ENCODE measurements at places on chromosomes 11 and 22.

DNA sequence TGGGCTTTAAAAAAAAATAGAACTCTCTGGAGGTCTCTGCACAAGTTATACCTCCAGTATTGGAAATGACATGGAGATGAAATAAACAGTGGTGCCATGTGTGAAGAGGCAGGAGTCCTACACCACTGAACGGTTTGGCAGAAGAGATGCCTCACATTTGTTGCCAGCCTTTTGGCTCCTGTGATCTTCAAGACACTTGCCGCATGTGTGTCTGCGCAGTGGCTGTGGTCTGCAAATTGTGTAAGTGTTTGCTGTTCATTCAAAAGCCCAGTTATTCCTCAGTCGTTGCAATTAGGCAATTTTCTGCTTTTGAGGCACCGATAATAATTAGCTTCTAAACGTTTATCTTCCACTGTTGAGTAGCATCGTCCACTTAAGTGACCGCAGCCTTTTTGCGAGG lies 319.1 kb downstream of the BRD1 start:
- DNase-seq, result no peak

GRCh38 chr11:117019871-117020270 lies 78.4 kb downstream of the SIK3 start:
- DNase-seq, result no peak

- DNase-seq, result no peak
Measured at GRCh38 chr11:73380331-73380730, 4.1 kb downstream of the RELT start.

GRCh38 chr22:37118083-37118482 lies 8.6 kb upstream of the TMPRSS6 start:
- no peak for DNase-seq

DNA sequence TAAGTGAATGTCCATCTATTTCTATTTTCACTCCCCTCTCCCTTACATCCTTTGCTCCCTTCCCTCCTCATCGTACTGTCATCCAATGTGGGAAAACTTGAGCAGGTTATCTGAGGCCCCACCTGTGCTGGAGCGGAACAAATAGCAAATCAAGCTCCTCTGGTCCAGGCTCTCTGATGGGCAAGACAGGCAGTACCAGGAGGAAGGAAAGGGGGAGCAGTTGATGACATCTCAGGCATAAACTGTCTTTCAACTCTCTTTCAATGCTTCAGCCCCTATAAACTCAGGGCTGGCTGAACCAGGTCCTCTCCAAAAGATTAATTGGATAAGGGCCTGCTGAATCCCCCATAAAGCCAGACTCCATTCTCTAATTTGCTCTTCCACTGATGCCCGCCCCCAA lies 1.5 kb upstream of the CCKBR start:
- no peak for DNase-seq

GRCh38 chr11:134535029-134536025 lies 123.3 kb upstream of the B3GAT1 start:
- no peak for DNase-seq

GRCh38 chr11:13091373-13091772 lies 82.3 kb downstream of the RASSF10 start:
- DNase-seq, result no peak

DNA sequence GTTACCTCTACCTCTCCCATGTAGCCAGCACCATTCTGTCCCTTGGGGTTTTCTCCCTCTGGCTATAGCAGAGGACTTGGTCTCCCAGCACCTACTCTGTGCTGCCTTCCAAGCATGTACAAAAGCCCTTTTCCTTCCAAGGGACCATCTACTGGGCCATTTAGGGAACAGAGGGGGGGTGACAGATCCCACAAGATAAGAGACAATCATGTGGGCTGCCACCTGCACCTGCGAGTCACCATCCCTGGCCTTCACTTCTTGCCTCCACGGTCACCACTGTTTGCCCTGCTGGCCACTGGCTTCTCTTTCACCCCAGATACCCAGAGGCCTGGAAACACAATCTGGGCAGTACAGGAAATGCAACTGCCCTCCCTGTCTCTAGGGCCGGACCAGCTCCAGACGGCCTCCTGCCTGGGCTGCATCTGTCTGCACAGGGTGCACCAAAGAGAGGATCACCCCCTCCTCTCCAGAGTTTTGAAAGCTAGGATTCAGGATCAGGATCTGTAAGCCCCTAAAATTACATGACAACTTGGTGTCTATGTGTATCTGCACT lies 160.8 kb upstream of the NECTIN1 start:
- DNase-seq, result no peak

DNA sequence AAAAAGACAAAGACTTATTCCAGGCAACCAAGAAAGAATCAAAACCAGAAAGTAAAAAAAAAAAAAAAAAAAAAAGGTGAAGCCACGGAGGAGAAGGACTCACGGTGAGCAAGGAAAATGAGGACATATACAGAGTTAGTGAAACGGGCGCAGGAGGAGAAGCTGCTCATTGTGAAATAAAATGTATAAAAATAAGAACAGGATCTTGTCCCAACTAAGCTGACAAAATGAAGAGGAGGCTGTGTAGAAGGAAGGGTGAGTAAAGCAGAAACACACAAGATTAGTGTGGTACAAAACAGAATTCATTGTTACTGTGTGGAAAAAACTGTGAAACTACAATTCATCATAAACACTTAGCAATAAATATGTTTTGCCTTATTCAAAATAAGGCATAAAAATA lies 7.6 kb downstream of the IL17REL start:
- DNase-seq, result no peak

GRCh38 chr11:102802341-102802740 lies 4.4 kb upstream of the MMP1 start:
- DNase-seq, result peak; percentile 97

GRCh38 chr11:26043665-26044064 lies 288.3 kb upstream of the ANO3 start:
- no peak for DNase-seq

- peak; percentile 75 for DNase-seq
Measured at GRCh38 chr11:85875505-85875904, 20.3 kb downstream of the CCDC83 start.

DNA sequence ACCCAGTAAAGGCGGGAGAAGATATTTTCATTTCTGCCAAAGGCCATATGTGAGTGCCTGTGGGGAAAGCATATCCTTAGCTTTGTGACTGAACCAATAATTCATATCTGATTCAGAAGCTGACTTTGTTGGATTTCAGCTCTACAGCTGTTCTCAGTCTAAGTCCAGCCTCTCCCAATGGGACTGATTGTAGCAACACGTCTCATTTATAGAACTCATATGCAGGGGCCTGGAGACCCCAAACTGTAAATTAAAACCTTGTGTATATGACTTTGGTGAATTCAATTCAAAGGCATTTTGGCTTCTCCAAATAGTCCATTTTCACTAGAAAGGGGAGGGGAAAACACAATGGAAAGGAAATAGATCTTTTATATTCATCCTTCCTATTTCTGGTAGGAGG lies 250.4 kb upstream of the SORL1-AS1 start:
- DNase-seq, result no peak

DNA sequence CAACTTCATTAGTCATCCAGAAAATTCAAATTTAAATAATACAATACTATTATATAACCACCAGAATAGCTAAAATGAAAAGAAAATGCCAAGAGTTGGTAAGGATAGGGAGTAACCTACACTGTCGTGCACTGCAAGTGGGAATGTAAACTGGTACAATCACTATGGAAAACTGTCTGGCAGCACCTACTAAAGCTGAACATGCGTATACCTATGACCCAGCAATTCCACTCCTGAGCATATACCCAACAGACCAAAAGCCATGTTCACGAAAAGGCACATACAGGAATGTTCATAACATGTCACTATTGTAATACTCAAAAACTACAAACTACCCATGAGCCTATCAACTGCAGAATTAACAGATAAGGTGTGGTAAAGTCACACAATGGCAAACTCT lies 32.7 kb downstream of the DENND5A start:
- DNase-seq, result no peak

GRCh38 chr11:66068923-66069714 lies 953 bp upstream of the PACS1 start:
- peak; percentile 87 for DNase-seq

- DNase-seq, result peak; percentile 45
Measured at GRCh38 chr11:47329987-47330931, 22.2 kb downstream of the MYBPC3 start.

DNA sequence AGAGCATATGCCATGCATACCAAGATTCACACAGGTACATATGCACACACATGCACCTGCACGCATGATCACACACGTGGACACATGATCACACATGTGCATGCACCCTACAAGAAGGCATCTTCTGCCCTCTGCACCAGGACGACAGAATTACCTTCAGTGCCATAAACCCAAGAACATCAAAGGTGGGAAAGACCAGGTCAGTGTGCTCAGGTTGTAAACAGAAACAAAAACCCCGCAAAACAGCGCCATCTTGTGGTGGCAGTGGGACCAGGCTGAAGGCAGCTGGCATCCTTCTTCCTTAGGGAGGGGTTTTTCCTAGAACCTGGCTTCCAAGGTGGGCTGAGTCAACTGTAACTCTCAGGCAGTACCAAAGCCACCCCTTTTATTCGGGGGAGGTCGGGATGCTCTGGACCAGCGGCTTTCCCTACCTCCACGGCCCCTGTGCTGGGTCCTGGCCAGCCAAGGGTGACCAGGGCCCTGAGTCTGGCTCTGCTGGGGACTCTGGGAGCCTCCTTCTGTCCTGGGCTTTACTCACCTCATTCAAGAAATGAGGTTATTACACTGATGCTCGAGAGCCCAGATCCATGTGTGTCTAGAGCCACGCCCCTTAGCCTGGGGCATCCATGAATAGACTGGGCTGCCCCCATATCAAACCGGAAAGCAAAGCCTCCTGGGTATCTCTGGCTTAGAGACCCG lies 69.4 kb upstream of the FGF3 start:
- peak; percentile 57 for DNase-seq

DNA sequence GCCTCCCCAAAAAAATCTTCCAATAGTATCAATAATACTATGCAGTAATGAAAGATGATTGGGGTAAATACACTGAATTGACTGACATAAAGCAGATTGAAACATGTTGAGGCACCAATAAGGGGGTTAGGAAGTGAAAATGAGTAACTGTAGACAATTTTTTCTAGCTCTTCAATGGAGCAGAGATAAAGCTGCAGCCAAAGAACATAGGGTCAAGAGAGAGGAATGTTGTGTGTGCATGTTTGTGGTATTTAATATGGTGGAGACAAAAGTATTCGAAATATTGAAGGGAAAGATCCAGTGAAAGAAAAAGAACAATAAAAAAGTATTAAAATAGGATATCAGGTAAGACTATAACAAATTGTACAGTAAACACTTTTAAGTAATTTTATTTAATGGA lies 450.0 kb upstream of the CCDC179 start:
- peak; percentile 74 for DNase-seq

DNA sequence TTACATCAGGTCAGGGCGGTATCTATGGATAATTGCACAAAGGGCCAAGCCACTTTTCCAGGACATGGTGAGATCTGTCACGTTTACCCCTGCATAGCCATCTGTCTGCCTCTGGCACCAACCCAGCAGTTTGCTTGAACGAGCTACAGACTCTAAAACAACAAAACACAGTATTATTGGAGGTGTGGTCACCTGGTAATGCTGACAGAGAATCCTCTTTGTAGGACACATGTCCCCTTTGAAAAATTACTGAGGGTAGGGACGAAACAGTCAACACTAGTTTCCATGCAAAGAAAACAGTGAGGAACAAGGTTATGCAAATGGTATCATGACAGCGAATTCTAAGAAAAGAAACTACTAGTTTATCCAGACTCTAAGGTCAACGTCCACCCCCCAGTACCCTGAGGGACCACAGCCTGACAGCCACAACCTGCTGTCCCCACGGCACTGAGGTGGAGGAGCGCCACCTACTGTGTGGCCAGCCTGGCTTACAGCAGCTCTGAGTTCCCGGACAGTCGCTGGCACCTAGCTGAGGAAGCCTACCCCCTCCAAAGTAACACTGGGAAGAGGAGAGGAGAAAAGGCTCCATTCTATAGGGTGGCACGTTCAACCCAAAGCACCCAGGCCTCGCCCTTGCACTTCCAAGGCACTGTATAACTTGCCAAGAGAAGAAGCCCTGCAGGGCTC lies 117.4 kb upstream of the BID start:
- DNase-seq, result no peak

DNA sequence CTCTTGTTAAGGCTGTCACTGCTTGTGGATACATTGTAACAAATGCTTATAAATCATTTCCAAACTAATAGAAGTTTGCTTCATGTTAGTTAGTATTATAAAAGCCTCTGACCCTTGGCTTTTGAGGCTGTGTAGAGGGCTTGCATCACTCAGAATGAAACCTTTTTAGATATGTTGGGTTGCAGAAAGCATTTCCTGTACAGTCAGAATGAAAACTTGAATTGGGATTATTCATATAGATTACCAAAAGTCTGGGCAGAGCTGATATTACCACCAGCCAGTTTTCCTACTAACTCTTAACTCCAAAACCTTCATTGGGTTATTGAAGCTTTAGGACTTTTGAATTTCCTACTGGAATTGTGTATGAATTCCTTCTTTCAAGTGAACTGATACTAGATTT lies 12.0 kb downstream of the KMT2A start:
- peak; percentile 59 for DNase-seq

- DNase-seq, result no peak
Measured at GRCh38 chr22:21659864-21660525, 5.8 kb upstream of the PPIL2 start.

DNA sequence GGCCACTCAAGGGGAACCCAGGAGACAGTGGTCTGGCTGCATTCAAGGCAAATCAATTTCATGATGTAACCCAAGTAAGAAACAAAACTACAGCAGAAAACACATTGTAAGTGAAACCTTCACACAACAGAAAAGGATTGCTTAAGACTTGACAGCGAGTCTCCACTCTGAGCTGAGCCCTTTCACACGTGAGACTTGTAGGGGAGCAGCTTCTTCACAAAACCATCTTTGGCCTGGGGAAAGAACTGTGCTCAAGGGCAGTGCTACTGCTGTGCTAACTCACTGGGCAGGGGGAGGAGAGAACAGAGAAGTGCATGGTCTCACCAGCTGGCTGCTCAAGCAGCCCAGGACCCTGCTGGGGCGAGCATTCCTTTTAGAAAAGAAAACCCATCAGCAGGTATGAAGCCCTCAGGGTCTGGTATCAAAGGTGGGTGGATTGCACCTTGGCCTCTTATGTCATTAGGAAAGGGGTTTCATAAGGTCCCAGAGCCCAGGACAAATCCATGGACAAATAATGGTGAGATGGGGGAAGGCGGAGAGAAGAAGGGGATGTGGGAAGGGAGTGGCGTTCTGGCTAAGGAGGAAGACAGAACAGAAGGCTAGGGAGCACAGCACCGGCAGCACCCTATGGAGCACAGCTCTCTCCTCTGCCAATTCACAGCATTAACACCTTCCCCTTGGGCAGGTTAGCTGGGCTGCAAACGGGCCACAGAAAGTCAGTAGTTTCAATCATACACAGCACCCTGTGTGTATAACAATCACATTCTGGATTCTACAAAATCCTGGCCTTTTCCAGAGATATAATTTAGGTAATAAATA lies 20.6 kb upstream of the RAPSN start:
- no peak for DNase-seq

GRCh38 chr22:24112188-24112587 lies 69.1 kb upstream of the SUSD2 start:
- peak; percentile 20 for DNase-seq

DNA sequence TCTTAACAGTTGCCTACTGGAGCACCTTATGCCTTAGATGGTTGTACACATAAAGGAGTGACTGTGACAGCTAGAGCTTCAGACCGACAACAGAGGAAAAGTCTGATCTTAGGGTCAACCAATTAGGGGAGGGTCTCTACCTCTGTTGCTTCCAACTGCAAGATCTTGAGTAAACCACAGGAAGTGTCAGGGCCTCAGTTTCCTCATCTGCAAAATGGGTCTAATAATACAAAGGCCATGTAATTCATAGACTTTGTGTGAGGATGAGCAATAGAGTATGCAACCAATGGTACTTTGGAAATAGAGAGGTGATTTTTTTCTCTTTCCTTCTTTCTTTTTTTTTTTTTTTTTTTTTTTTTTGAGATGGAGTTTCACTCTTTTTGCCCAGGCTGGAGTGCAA lies 16.4 kb upstream of the ANO1 start:
- DNase-seq, result no peak
